Chondrocyte (in vitro differentiated cells): ENCODE measurements at places on chromosomes 1 and 21. TPM values are rescaled to one million over a fixed set of nuclear protein-coding genes. Genes with fewer than 3 reads are reported as not detected.

- no peaks in the 10 kb centered on the region for H3K27me3 ChIP-seq
- H3K27ac ChIP-seq: peak overlapping the region; percentile 93
- no peak overlapping the region for H3K4me3 ChIP-seq
- peaks cover 87% of the 10 kb centered on the region for H3K4me1 ChIP-seq
- DNase-seq: peak; percentile 40
Observed at GRCh38 chr1:8200317-8201115, 117.4 kb upstream of the SLC45A1 start.

GRCh38 chr1:247716546-247716945, at the start of gene OR6F1:
OR6F1 (minus strand) TSS chr1:247716646; CDS start chr1:247712755, 3,891 bp downstream.
- no peak within 1 kb of the TSS for H3K4me3 ChIP-seq
- H3K36me3 ChIP-seq: no peaks in the 10 kb centered on the region
- no peak for DNase-seq
- no peak within 1 kb of the TSS for H3K27ac ChIP-seq
- no peaks in the 10 kb centered on the region for H3K4me1 ChIP-seq
- H3K27me3 ChIP-seq: no peaks in the 10 kb centered on the region

- no peak overlapping the region for H3K27ac ChIP-seq
- no peak overlapping the region for H3K4me3 ChIP-seq
- no peak for DNase-seq
Observed at GRCh38 chr1:156553860-156554485, 18.4 kb downstream of the IQGAP3 start.

Gene TRIM17
- 0.28 to 0.35 TPM in 2 of 3 replicates, not detected in the other for total RNA-seq

Gene FAM177B
- total RNA-seq: not detected in 3 replicates
